ENCODE measurements at places on chromosomes 16 and 17.

DNA sequence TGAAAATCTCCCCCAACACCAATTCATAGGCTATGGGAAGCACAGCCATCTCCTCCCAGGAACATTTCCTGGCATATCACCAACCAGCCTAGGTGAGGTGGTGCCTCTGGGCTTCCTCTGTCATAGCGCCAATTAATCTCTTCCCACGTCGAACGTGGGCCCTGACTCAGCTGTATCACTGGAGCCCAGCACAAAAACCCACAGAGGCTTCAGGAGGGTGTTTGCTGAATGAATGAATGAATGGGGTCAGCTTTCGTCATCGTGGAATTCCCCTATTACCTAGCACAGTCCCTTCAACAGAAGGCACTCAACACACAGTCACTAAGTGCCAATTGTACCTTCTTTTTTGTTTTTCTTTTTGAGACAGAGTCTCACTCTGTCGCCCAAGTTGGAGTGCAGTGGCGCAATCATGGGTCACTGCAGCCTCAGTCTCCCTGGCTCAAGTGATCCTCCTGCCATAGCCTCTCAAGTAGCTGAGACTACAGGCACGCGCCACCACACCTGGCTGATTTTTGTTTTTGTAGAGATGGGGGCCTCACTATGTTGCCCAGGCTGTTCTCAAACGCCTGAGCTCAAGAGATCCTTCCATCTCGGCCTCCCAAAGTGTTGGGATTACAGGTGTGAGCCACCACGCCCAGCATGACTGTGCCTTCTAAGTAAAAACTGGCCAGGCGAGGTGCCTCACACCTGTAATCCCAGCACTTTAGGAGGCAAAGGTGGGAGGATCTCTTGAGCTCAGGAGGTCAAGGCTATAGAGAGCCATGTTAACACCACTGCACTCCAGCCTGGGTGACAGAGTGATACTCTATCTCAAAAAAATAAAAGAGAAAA, 4.1 kb downstream of the ZNF688 start:
- DNase-seq, result no peak

DNA sequence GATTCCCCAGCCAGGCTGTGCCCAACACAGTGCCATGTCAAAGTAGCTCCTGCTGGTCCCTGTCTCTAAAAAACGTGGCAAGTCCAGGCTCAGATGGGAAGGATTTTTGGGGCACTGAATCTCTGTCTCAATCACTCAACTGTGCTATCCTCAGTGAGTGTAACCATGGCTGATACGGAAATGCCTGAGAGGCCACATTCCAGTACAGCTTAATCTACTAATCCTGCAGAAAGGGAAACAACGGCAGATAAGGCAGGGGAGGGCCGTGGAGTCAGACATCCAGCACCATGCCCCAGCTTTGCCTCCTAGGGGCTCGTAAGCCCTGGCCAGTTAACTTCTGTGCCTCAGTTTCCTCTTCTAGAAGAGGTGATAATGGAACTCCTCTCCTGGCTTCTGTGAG, 251.7 kb downstream of the CPPED1 start:
- DNase-seq, result no peak

DNA sequence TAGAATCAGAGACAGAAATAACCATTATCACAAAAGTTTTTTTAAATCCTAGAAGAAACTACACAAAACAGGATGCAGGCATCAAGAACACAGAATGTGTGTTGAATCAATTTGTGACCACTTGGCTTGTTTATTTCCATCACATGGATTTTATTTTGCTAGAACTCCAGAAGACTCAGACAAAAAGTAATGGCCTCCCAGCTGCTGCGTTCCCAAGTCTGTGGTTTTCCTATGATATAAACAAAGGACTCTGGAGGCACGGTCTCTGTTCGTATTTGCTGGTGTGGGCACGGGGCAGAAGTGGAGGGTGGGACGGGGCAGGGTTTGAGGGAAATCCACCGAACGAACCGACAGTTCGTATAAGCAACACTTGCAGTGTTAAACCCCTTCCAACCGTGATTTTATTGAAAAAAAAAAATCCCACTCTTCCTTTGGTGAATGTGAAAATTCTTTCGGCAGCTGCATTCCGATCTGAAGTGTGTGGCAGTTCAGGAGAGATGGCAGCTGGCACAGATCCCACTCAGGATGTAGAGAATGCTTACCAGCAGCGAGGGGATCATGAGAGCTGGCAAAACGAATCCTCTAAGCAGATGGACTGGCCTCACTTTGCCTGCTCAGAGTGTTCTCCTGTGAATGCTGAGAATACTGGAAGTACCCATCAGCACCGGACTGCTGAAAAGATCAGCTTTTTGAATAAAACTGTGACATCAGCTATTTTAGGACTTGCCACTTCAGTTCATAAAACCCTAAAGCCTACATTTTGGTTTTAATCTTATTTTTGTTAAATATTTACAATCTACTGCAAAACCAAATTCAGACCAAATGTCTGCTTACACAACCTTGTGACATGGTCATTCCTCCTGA, 165.2 kb downstream of the VPS53 start:
- DNase-seq, result no peak

GRCh38 chr17:66506641-66507040, 204.2 kb downstream of the PRKCA start:
- no peak for DNase-seq

DNA sequence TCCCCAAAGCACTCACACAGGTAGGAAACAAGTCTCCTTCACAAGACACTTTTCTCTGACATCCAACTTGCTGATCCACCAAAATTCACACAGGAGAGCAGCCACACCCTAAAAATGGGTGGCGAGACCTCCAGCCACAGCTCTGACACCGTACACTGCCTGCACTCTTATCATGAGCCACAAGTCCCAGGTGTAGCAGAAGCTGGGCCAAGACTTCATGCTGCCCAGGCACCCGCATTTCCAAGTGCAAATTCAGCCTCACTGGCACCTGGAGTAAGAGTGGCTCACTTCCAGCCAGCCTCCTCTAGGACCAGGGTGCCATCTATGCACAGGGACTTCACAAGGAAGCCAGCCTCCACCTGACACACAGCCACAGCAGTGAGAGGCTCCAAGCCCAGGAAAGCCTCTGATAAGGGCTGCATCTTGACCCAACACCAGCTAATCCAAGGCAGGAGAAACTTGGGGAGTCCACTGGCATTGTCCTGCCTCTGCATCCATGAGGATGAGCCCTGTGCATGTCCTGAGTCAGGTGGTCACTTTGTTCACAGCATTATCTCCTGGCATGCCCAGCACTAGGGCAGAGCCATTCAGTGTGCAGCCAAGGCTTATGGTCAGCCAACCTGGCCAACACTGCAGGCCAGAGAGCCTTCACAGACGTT, 2.6 kb upstream of the ZNF768 start:
- no peak for DNase-seq

- DNase-seq, result no peak
Measured at GRCh38 chr16:77435272-77435820, 512 bp upstream of the ADAMTS18 start.

DNA sequence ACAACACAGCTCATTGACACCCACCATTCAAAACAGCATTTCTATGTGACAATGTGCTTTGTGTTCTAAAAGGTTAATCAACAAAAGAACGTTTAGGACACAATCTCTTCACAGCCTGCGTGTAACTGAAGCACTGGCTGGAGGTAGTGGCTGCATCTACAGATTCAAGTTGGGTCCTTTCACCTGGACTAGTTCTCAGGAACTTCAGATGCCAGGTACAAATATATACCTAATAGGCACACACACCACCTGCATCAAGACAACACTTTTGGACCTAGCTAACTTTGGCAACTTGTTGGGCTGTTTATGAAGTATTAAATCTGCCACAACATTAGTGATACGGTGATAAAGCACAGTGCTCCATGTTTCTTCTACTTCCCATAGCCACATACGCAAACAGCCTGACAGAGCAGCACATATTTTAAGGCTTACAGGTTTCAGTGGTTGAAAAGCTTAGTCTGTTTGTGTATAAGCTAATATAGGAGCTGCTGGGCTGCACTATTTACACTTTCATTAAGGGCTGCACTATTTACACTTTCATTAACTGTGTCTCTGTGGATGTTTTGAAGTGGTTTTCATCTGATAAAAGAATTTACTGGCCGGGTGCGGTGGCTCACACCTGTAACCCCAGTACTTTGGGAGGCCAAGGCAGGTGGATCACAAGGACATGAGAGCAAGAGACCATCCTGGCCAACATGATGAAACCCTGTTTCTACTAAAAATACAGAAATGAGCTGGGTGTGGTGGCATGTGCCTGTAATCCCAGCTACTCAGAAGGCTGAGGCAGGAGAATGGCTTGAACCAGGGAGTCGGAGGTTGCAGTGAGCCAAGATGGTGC, 132.6 kb downstream of the PARN start:
- no peak for DNase-seq

- no peak for DNase-seq
Measured at GRCh38 chr17:51056813-51057510, 63.7 kb downstream of the SPAG9 start.

DNA sequence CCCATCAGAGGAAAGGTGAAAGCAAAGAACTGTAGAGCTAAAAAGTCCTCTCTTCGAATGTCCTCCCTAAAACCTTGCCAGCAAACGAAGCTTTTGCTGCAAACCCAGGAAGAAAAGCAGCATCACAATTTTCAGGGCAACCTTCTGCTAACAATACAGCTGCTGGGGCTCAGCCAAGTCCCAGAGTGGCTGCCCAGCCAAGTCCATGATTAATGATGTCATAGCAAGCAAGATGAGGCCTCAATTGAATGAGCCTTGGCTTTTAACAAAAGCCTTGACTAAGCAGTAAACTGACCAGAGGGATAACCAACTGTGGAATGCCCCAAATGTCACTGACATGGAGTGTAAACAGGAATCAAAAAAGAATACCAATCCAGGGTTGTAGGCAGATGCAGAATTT, 342.7 kb downstream of the PMP22 start:
- DNase-seq, result no peak

GRCh38 chr17:67546578-67547527, 169.8 kb downstream of the PITPNC1 start:
- DNase-seq, result no peak

DNA sequence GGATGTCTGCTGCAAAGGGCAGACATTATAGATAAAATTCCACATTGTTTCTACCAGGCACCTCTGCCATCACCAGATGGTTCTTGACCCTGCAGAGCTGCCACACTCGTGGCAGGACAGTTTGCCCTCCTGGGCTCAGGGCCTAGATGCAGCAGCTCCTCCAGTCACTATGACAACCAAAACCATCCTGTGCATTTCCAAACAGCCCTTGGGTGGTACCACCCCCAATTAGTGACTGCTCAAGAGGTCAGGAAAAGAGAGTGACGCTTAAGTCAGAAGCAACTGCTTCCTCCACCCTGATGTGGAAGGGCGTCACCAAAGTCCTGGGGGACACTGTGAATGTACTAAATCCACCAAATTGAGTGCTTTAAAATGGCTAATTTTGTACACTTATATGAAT, 109.2 kb downstream of the C16orf95 start:
- DNase-seq, result no peak

DNA sequence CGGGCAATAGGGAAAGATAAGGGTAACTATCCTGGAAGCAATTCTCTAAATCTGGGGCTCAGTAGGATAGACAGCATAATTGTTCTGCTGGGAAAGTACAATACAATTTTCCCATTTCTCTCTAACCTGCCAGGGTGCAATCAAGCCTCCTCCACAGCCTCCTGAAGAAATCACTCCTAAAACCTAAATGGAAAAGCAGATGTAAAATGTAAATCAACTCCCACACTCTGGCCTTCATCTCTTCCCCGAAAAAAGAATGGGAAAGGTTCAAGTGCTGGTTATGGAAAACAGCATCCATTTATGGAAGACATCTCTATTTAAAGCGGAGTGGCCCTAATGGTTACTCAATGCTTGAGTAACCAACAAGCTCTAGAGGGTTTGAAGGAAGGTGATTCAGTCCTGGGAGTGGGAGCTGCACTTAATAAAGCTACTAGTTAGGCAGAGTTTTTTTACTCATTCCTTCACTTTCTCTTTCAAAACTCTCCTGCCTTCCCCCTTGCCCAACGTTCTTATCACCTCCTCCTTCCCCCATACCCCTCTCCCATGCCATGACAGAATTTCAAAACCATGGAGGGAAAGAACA, 5.1 kb downstream of the MMD start:
- DNase-seq, result no peak

- DNase-seq, result no peak
Measured at GRCh38 chr17:67582673-67583081, 135.1 kb upstream of the NOL11 start.

GRCh38 chr16:85497622-85498314, 115.4 kb upstream of the GSE1 start:
- DNase-seq, result no peak

DNA sequence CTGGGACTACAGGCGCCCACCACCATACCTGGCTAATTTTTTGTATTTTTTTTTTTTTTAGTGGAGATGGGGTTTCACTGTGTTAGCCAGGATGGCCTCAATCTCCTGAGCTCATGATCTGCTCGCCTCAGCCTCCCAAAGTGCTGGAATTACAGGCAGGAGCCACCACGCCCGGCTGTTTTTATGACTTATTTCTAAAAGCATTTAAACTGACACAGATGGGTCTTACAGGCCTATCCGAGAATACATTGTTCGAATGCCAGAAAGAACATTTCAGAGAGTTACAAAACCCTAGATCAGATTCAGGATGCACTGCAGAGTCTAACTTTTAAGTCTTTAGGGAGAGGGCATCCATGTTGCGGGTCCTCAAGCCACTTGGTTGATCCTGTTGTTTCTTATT, 234.7 kb upstream of the MAF start:
- no peak for DNase-seq

GRCh38 chr17:55144518-55144917, 120.2 kb upstream of the HLF start:
- no peak for DNase-seq

DNA sequence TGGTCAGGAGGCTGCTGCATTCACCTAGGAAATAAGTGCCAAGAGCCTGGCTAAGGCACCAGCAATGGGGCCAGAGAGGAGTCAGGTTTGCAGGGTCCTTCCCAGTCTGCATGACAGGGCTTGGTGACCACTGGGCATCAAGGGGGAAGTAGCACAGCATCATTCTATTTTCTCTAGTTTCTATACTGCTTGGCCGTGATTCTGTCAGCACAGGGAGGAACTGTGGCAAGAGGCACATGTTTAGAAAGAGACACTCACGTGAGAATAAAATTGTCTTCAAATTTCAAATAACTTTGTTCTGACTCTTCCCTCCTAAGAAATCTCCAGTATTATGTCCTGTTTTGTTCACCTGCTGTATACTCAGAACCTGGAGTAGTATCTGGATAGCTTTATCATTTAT, 37.8 kb downstream of the ERN1 start:
- no peak for DNase-seq

- no peak for DNase-seq
Measured at GRCh38 chr17:75289832-75290337, 652 bp upstream of the SLC25A19 start.

DNA sequence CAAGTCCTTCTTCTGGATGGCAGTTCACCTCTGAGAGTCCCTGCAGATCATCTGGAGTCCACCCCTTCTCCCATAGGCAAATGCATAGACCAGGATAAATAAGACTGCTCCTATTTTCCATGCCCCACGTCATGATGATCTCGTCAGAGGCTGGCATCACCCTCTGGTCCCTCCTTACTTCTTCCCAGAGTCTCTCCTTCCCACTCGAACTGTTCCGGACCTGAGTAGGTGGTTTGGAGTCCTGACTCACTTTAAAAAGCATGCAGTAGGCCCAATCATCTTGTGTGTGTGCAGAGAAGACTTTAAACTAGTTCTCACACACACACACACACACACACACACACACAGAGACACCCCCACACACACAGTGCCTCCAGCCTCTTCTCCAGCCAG, 72.0 kb downstream of the SOX9 start:
- peak; percentile 68 for DNase-seq

Data from GOT3 (cell line).